ENCODE measurements at places on chromosomes 7 and 10. TPM values are rescaled to one million over a fixed set of nuclear protein-coding genes. Genes with fewer than 3 reads are reported as not detected.

DNA sequence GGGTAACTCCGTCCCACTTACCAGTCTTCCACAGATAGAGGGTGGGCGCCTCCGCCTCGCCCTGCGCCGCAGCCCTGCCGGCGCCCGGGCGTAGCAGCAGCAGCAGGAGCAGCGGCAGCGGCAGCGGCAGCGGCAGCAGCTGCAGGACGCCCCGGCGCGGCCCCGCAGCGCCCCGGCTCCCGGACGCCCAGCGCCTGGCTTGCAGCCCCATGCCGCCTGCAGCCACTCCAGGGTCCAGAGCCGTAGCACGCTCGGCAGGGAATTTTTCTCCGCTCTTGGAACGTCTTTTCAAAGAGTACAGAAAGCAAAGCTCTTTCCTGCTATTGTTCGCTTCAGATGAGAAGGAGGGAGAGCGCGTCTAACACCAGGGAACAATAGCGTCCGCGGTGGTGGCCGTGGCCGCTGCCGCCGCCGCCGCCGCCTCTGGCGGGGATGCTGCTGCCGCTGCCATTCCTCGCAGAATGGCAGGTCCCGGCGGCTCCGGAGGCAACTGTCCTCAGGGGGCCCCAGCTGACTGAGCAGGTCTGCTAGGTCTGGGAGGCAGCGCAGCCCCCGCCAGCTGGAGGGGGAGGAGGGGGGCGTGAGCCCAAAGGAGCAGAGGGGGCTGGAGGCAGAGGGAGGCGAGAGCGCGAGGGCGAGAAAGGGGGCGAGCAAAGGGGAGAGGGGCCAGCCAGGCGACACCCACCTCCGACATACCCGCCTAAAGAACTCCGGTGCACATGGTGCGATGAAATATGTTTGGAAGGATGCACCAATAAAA, at the start of gene THSD7A:
Gene THSD7A, minus strand, starts transcription at position 463 of the 760 bp plus-strand sequence. Its CDS starts 252 bp downstream, at position 211.
- H3K27me3 ChIP-seq = peaks cover 51% of the 10 kb centered on the region
- peak within 1 kb of the TSS; percentile 52 for H3K4me3 ChIP-seq
- no peaks in the 10 kb centered on the region for H3K36me3 ChIP-seq

DNA sequence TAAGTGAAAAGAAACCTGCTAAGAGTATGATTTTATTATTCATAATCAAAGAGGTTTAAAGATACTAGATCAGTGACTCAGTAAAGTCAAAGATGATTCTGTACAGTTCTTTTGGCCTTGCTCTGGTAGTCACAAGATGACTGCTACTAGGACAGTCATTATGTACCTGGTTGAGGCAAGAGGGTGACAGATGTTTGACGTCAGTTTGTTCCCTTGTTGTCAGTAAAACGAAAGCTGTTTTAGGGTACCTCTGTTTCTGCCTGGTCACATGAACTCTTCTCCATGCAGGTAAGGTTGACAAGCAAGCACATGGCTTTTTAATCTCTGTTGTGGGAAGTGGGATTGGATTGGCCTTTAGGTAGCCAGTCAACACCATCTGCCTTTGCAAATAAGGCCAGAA, 308.0 kb downstream of the EXOC4 start:
- DNase-seq = no peak
- no peak overlapping the region for H3K27ac ChIP-seq
- H3K36me3 ChIP-seq = peaks cover 24% of the 10 kb centered on the region
- H3K27me3 ChIP-seq = no peaks in the 10 kb centered on the region

DNA sequence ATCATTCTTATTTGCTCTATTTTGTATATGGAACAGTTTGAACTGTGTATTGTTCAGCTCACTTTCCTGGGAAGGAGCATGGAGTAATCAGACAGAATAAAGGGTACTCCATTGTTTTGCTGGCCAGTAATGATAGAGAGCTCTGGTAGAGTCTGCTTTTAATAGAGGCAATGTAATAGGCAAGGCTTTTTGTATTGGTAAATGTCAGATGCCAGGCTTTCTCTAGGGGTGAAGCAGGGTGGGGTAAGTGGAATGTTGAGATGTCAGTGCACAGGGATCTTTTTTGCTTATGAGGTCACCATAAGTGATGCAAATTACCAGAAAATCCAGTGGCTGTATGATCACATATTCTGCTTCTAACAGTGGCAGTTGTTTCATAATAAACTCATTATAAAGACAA, 1088.3 kb upstream of the SORCS1 start:
- H3K4me1 ChIP-seq = no peaks in the 10 kb centered on the region
- DNase-seq = no peak
- no peak overlapping the region for H3K4me3 ChIP-seq
- no peaks in the 10 kb centered on the region for H3K27me3 ChIP-seq
- no peak overlapping the region for H3K27ac ChIP-seq
- H3K36me3 ChIP-seq = no peaks in the 10 kb centered on the region

GRCh38 chr10:83373671-83374070, 765.6 kb upstream of the GHITM start:
- no peaks in the 10 kb centered on the region for H3K27me3 ChIP-seq
- H3K36me3 ChIP-seq = no peaks in the 10 kb centered on the region
- H3K4me3 ChIP-seq = no peak overlapping the region
- DNase-seq = no peak
- H3K4me1 ChIP-seq = no peaks in the 10 kb centered on the region

GRCh38 chr7:111741811-111742240, 179.5 kb upstream of the IMMP2L start:
- no peaks in the 10 kb centered on the region for H3K4me1 ChIP-seq
- H3K27me3 ChIP-seq = peaks cover 4% of the 10 kb centered on the region
- DNase-seq = no peak
- no peak overlapping the region for H3K4me3 ChIP-seq
- H3K27ac ChIP-seq = no peak overlapping the region
- no peaks in the 10 kb centered on the region for H3K36me3 ChIP-seq

DNA sequence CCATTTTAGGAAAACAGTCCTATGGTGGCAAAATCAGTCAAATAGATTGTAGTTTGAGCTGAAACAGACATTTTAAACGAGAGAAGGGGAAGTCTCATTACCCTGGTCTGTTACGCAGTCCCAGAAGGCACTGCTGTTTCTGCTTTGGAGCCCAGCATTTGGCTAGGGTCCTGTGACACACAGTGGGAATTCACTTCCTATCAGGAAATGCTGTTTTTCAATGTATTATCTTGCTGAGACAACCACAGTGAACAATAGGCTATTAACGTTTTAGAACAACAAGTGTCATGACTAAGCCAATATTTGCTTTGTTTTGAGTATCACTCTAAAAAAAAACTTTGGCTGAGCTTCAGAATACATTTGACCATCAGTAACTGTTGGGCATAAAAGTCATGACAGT, 74.1 kb downstream of the ADD3 start:
- no peaks in the 10 kb centered on the region for H3K27me3 ChIP-seq
- peaks cover 31% of the 10 kb centered on the region for H3K36me3 ChIP-seq
- no peak overlapping the region for H3K4me3 ChIP-seq
- peaks cover 80% of the 10 kb centered on the region for H3K4me1 ChIP-seq
- no peak for DNase-seq

GRCh38 chr10:74936577-74937265, 110.3 kb downstream of the KAT6B start:
- H3K4me3 ChIP-seq = no peak overlapping the region

Gene OR9A2
- total RNA-seq = not detected

Gene ITIH5
- not detected for total RNA-seq
